ENCODE measurements at places on chromosomes 7 and 10.

- DNase-seq: no peak
Observed at GRCh38 chr7:107951172-107951787, 51.7 kb downstream of the LAMB1 start.

DNA sequence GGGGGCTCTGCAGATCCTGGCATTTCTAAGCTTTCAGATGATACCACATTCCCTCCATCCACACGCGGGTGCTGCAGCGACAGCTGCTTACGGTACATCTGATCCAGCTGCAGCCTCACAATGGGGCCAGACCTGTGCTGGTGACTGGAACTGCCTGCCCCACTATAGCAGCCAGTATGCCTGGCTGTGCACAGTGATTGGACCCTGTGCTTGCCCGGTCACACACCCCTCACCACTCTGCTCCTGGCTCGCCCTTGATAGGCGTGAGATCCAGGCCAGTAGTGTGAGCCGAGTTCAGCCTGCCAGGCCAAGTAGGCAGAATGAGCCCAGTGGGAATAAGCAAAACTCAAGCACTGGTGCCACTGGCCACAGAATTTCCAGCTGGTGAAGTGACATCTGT lies 164.8 kb downstream of the NRBF2 start:
- DNase-seq: no peak

DNA sequence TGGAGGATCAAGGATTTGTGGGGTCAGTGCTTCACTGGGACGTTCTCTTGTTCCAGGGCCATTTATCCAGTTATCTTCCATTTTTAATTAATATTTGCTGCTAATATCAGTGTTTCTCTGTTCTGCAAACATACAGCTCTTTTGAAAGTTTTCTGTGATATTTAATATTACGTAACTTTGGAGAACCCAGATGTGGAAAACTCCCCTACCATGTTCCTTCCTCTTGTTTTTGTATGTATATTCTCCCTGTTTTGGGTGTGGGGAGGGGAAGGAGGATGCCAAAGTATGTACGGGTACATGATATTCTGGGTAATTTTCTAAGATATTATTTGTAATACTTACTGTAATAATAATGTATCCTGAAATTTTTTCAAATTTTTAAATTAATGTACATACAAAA lies 55.9 kb downstream of the MYO3A start:
- DNase-seq: no peak

DNA sequence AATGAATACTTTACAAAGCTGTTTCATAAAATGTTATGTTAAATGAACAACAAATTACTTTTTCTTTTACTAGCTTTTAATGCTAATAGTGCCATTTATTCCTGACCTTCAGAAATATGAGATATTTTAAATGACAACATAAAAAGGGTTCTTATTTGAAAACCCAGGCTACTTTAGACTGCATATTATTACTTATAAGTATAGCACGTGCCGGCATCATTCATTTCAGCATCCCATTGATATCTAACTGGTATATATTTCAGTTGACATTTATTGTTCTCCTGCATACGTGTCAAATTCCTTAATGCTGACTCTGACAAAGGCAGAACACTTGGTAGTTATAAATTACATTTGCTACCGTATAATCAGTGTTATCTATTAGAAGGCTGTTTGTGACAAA lies 35.3 kb downstream of the PNLIPRP2 start:
- DNase-seq: no peak

- no peak for DNase-seq
Observed at GRCh38 chr10:123027861-123028260, 19.1 kb downstream of the ACADSB start.

DNA sequence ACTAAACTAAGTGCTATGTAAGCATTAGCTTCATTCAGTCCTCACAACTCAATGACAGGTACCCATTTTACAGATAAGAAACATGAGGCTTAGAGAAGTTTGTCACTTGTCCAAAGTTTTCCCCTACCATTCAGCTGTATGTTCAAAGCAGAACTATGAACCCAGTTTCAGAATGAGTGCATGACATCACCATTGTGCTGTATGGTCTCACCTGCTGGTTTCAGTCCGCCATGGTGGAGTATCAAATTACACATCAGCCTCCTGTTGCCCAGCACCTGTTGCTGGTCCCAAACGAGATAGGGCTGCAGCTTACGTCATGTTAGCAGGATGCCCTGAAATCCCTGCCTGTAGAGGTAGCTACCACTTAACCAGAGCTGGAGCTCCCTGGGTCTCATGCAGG lies 95.0 kb downstream of the DYNC1I1 start:
- peak; percentile 8 for DNase-seq

DNA sequence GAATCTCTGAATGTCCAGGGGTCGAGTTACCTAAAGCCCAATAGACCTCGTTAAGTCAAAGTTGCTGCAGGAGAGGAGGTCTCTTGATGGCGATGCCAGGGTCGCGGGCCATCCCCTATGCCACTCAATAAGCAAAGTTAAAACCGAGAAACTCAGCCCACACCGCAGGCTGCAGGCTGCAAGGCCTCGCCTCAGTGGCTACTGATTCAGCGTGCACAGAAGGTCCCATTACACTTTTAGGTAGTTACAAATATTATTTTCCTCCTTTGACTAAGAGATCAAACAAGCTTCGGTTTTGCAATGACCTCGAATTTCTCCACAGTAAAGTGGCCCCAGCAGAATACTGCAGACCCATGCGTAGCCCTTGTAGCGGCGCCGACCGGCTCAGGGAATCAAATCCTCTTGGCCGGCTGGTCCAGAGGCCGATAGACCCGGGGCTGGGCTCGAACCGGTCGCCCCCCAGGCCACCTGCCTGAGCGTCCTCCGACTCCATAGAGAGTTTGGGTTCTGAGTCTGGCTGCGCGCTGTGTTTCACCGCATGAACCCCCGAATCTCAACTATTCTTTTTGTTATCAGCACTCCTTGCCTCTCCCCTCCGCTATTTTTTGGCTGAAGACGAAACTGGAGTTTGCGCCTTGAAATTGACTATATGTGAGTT lies 2.3 kb downstream of the C1QL3 start:
- no peak for DNase-seq

- no peak for DNase-seq
Observed at GRCh38 chr10:48556065-48556464, 48.8 kb downstream of the ARHGAP22 start.

- DNase-seq: no peak
Observed at GRCh38 chr10:97763411-97763810, 8.4 kb downstream of the SFRP5 start.

DNA sequence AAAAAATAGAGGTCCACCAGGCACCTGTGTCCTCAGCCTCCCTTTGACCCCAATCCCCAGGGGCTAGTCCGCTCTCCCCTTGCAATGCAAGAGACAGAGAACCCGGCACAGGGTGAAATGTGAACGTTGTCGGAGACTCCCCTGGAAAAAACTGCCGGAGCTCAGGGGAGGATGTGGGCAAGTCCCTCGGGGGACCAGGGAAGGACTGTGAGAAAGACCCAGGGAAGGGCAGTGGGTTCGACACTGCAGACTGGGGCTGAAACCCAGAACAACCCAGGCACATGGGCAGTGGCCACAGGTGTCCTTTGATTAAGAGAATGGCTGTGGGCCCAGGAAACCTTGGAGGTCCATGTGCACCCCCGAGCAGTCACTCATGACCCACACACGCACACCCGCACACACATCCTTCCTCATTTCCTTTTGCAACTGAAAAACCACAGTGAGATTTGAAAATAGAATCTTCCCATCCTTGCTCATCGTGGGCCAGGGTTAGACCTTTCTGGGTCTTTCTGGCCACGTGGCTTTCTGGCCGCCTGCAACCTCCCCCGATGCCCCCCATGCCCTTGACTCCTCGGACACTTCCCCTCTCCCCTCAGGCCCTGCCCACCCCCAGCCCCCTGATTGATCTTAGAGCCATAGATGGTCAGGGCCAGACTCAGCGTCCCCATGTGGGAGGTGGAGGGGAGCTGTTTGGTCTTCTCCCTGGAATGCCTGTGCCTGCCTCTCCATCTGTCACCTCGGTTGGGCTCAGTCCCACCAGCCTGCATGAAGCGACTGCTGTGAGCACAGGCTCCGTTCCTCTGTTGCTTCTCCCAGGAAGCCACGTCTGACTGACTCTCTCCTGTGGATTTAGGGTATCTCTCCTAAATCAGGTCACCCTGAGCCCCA lies 7.9 kb downstream of the LAT2 start:
- DNase-seq: no peak

DNA sequence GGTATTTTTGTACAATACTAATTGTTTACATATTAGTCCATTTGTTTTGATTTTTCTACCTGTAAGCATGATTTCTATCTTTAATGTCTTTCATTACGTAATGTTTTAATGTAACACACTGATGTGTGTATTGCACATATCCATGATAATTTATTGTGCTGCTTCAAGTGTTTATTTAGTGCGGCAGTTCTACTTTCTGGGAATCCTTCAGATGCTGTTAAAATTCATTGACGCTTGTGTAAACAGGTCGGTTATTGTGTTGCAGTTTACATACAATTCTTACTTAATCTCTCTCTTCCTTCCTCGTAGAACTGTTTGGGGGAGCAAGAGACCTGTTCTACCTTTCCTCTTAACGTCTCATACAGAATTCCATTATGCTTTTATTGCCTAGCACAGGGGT lies 6.9 kb downstream of the TMEM60 start:
- no peak for DNase-seq

- DNase-seq: no peak
Observed at GRCh38 chr10:60930237-60930636, 13.7 kb downstream of the RHOBTB1 start.

- peak; percentile 0 for DNase-seq
Observed at GRCh38 chr10:90447831-90448230, 410.0 kb downstream of the HTR7 start.

DNA sequence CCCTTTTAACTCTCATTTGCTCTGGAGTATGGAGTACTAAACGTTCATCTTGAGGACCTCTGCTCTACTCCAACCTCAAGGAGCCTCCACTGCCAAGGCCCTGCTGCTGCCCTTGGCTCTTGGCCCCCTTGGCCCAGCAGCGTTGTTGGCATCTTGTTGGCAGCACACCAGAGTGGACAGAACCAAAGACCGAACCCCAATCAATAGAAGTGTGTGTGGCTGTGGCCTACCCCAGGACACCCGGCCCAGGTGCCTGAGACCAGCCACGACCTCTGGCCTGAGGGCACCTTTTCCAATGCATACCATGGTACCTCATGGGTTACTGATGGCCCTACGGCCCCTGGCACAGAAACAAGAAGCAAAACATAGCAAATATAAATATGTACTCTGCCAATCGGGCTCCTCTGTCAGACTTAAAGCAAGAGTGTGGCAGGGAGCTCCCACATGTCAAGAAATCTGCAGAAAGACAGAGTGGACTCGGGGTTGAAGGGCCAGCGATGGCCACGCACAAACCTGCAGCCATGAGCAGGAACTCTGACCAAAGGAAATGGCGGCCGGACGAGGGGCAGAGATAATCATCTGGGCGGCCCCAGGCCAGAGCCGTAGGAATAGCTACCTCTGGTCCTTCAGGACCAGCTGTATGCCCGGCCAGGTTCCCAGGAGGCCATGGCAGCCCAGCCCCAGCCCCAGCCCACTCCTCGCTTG lies 2.9 kb downstream of the NPC1L1 start:
- DNase-seq: no peak

DNA sequence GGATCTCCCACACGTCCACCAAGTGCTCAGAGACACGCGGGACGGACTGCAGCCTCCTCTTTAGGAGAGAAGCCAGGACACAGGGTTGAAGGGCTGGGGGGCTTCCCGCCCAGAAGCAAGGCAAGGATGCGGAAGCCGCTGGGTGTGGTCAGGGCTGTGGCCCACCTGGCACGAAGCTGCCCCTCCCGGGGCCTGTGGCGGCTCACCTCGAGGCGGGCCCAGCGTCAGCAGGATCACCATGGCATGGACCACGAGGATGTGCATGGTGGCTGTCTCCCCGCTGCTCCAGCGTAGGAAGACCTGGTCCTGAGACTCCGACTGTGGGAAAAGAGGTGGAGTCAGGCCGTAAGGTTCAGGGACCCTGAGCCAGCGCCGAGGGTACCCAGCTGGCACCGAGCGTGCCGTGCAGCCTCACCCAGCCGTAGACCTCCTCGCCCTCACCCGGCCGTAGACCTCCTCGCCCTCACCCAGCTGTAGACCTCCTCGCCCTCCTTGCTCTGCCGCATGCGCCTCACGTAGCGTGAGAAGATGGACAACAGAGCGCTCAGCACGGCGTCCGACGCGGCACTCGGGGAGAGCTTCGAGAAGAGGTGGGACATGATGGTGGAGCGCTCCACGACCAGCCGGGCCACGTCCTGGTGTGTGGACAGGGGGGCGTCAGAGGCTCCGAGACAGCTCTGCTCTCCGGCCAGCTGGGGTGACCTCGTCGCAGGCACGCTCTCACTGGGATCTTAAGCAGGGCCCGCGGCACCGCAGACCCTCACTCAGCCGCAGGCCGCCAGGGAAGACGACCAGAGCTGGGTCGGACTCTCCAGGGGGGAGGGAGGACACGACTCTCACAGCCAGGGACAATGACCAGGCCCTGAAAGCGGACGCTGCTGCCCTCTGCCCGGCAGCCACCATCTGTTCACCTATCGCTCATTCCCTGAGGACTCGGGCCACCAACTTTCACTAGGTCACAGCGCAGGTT lies 20.4 kb downstream of the INTS1 start:
- no peak for DNase-seq

GRCh38 chr10:69715156-69715898 lies 85.3 kb downstream of the FAM241B start:
- DNase-seq: no peak

- DNase-seq: no peak
Observed at GRCh38 chr10:126016882-126017281, 120.5 kb downstream of the FANK1 start.

- DNase-seq: no peak
Observed at GRCh38 chr10:81866753-81867152, 8.2 kb upstream of the NRG3 start.

- no peak for DNase-seq
Observed at GRCh38 chr10:127947211-127947610, 40.3 kb downstream of the PTPRE start.

GRCh38 chr10:3476186-3476585 lies 303.6 kb upstream of the PITRM1 start:
- no peak for DNase-seq

- no peak for DNase-seq
Observed at GRCh38 chr10:5071411-5072198, 22.6 kb upstream of the AKR1C3 start.

- DNase-seq: no peak
Observed at GRCh38 chr7:149060156-149060555, 30.4 kb downstream of the ZNF786 start.

- DNase-seq: no peak
Observed at GRCh38 chr7:139702811-139703486, 74.8 kb downstream of the HIPK2 start.
